Stimulated activated CD4-positive, alpha-beta T cell treated with anti-CD3 and anti-CD28 coated beads, TNF-alpha, amount 100 ng/mL, for 24 hours (primary cell): ENCODE measurements at places on chromosomes 1 and 21.

DNA sequence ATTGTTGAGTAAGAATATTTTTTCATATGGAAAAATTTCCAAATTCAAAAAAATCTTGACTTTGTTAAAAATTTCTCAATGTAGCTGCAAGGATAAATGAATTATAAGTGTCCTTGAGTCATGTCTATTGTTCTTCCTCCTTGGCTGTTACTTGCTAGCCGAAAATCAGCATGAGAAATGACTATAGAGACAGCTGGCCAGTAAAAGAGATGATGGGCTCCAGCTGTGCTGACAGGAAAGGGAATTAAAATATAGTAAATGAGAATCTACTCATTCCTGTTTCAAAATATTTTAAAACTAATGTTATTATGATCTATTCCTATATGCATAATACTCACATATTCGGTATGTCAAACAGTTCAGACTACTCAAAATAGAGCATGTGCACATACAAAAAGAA lies 1292.6 kb downstream of the BRINP3 start:
- DNase-seq = no peak

- DNase-seq = no peak
These were observed 49.8 kb downstream of the COLGALT2 start for GRCh38 chr1:183987593-183988318.

DNA sequence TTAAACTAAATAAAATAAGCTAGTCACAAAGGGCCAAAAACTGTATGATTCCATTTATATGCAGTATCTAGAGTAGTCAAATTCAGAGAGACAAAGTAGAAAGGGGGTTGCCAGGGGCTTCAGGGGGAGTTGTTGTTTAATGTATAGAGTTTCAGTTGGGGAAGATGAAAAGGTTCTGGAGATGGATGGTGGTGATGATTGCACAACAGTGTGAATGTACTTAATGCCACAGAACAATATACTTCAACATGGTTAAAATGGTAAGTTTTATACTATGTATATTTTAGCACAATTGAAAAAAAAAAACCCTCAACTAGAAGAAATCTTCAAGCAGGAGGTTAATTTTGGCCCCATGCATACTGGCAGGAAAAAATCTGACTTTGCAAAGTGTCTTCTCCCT lies 24.3 kb downstream of the VAV3 start:
- DNase-seq = no peak

GRCh38 chr1:183191833-183192232 lies 5.8 kb downstream of the LAMC2 start:
- no peak for DNase-seq

DNA sequence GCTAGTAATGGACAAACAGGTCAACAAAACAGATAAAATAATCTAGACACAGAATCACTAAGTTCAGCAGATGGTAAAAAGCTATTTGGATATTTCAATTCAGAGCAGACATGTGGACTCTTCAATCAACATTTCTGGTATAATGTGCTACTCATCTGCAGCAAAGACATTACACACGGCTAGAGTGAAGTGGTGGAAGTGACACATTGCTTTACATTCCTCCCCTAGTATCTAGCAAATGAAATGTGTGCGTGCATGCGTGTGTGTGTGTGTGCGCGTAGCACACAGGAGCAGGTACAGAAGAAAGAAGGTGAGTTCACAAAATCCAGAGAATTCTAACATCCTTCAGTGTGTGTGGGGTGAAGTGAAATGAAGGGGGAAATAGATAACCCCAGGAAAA lies 8.3 kb downstream of the AHCTF1 start:
- no peak for DNase-seq

- DNase-seq = no peak
These were observed 50.3 kb upstream of the DPH5 start for GRCh38 chr1:101075926-101076325.

GRCh38 chr21:14741256-14741655 lies 195.1 kb upstream of the SAMSN1 start:
- DNase-seq = no peak

DNA sequence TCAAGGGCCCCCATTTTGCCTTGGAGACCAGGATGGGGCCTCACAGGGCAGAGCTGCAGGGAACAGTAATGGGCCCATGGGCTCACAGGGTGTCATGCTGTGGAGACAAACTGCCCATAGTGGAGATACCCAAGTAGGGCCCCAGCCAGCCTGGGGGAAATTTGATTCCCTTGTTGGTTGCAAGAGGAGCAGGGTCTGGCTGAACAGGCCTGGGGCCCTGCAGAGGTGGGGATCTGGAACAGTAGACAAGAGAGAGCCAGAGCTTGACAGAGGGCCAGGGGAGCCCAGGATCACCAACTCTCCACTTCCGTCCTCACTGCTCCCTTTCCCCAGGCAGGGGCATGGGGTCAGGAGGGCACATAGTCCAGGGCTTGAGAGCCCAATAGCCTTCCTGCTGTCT lies 8.7 kb downstream of the S100B start:
- no peak for DNase-seq
